CD4-positive, alpha-beta T cell (primary cell): ENCODE measurements at places on chromosomes 2 and 18.

- DNase-seq, result no peak
These were observed 683.5 kb downstream of the TMEM182 start for GRCh38 chr2:103445347-103445746.

DNA sequence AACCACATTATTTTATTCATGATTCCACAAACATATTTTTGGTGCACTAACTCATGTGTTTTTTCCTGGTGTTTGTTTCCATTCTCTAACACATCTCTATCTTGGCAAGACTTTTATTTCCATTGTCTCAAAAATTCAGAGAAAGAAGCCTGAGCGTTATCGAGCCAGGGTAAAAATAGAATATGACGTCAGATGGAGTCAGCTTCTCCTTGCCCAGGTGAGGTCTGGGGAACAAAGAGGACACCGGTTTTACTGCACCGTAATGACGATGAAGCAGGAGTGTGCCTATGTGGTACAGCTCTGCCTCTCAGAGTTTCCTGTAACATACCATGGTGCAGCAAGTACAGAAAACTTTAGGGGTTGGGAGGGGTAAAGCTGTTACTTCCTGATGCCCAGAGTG lies 661.6 kb downstream of the PLCL1 start:
- DNase-seq, result no peak

DNA sequence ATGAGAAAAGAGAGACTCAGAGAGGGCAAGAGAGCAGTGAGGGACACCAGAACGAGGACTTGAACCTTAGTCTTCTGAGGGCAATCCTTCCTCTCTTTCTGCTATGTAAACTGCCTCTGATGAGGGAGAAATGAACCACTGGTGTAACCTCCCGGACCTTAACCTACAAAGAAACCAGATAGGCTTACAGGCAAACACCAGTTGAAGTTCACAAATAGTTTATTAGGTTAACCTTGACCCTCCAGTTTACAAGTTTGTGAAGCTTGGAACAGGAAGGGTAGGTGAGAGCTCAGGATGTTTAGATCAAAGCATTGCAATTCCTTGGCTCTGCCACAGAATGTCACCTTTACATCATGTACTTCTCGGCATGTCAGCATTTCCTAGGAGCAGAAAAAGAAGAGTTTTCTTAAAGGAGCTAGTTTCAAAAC lies 486.4 kb upstream of the SPRED2 start:
- DNase-seq, result no peak

GRCh38 chr18:9961041-9961440 lies 47.2 kb downstream of the VAPA start:
- no peak for DNase-seq

DNA sequence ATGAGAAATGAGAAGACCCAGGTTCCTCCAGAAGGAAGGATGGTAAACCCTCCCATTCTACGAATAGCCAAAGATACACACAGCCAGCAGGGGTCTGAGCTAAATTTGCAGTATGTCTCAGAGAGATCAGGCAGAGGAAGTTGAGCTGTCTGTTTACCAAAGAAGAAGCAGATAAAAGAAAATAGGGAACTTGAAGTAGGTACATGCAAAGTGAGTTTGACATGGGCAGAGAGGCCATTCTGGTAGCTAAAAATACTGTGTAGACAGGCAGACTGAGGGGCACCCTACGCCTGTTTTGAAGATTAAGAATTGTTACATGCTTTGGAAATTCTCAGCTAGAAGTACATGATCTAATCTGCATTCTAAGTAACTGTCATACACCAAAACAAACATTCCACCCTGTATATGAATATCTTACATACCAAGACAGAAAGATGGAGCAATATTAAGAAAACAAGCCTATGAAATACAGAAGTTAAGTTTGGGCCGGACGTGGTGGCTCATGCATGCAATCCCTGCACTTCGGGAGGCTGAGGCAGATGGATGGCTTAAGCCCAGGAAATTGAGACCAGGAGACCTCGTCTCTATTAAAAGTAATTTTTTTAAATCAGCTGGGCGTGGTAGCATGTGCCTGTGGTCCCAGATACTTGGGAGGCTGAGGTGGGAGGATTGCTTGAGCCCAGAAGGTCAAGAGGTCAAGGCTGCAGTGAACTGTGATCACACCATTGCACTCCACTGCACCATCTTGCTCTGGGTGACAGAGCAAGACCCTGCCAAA lies 157.9 kb downstream of the ANKRD44 start:
- DNase-seq, result peak; percentile 59

GRCh38 chr2:40851661-40852060 lies 399.8 kb upstream of the SLC8A1 start:
- DNase-seq, result no peak

- DNase-seq, result no peak
These were observed 379.8 kb upstream of the FANCL start for GRCh38 chr2:58620896-58621295.

DNA sequence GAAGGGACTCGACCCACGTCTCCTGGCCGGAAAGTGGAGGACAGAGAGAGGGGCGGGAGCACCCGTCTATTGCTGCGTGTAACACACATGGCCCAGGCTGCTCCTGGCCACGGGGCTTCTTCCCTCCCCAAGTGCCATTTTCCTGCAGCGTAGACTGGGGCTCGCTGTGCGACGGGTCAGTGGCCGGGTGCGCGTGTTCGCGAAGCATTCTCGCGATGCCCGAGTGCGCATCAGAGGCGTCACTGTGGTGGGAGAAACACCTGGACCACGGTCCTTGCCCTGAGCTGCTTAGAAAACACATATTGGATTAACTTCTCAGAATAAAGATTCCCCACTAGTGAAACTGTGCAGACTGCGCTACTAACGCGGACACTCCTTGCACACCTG lies 200.8 kb downstream of the EIPR1 start:
- no peak for DNase-seq

GRCh38 chr2:10989151-10989550 lies 77.4 kb downstream of the KCNF1 start:
- DNase-seq, result no peak
